ENCODE measurements at places on chromosomes 7 and 10.

- no peak for DNase-seq
These were observed 18.2 kb downstream of the ADCY1 start for GRCh38 chr7:45592230-45592991.

DNA sequence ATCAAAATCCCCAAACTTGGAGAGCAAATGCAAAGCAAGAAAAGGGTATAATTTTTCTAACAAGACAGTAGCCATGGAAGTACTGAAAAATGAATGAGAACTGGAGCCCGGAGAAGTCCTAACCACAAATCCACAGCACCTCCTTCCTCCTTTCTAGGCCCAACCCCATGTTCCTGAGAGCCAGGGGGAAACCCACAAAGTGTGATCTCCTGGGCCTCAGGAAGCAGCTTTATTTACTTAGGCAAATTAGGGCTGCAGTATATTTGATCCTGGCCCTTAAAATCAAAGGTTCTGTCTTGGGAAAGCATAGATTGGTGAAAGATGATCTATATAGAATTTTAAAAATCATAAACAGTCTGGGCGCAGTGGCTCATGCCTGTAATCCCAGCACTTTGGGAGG lies 103.0 kb downstream of the DOCK4 start:
- DNase-seq: peak; percentile 35

GRCh38 chr10:18437486-18437885 lies 213.9 kb downstream of the NSUN6 start:
- no peak for DNase-seq

- no peak for DNase-seq
These were observed 18.5 kb downstream of the RFC2 start for GRCh38 chr7:74235518-74236268.

DNA sequence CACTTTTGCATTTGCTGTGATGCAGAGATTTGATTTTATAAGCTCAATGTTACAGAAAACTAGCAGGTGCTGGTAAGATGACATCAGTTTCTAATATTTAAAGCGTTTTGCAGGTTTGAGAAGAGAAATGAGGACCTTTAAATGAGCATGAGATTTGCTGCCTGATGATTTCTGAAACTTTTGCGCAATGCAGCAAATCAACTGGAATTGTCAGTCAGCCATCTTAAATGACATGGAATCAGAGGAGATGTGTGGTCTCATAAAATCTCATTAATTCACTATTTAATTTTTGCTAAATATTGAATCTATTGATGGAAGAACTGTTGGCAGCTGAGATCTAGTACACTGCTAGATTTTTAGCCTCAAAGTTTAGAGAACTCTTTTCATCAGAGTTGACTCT lies 3.9 kb downstream of the RBM17 start:
- no peak for DNase-seq

DNA sequence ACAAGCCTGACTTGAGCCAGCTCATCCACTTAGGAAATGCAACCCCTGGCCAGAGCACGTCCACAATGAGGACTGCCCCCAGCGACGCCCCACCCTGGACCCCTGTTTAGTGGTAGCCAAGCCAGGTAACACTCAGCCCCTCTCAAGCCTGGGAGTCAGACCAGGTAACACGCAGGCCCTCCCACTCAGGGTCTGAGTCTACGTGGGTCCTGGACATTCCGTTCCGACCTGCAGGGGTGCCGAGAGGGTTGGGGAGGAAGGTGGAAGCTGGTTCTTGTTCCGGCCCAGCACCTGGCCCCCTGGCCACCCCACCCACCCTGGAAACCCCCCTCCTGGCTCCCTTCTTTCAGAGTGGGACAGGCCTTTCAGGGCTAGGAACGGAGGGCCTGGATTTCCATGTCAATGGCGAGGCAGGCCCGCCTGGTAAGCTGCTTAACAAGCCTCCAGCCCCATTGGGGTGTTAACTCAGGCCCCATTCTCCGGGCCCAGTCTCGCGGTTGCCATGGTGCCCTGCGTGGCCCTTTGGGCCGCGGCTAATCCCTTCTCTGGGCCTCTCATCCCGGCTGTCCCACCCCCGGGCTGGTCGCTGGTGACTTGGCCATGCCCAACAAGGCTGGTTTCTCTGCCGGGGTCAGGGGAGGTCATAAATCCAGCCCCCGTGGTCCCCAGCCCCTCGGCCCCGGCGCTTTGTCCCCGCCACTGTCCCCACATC lies 19.7 kb upstream of the LFNG start:
- DNase-seq: no peak

- DNase-seq: no peak
These were observed 69.9 kb upstream of the MRLN start for GRCh38 chr10:59823111-59823510.

GRCh38 chr7:74215921-74216320 lies 6.1 kb downstream of the LAT2 start:
- DNase-seq: no peak

DNA sequence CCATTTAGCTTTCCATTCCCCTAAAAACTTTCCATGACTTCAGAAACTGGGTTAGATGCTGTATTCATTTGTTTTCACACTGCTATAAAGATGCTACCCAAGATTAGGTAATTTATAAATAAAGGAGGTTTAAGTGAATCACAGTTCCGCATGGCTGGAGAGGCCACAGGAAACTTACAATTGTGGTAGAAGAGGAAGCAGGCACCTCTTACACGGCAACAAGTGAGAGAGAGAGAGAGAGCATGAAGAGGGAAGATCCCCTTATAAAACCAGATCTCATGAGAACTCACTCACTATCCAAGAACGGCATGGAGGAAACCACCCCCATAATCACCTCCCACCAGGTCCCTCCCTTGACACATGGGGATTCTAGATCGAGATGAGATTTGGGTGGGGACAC lies 336.8 kb downstream of the TFEC start:
- no peak for DNase-seq

DNA sequence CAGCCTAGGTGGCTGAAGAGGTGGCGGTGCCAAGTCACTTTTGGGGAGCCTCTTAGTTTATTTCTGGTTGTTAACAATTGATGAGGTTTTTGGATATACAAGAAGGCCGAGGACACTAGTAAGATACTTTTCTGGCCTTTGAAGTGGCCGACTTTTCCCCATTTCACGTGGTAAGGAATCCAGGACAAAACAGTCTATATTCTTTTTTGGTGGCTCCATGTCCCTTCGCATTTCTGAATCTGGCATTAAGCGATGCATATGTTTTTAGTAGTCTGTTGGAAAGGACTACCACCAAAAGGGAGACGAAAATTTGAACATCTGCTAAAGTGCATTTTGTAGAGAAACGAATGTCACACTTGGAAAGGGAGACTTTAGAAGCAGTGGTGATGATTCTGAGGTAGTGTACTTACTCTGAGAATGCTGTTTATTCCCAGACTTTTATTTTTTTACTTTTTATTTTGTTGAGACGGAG lies 1.5 kb downstream of the MLLT10 start:
- DNase-seq: no peak

GRCh38 chr10:484925-485661 lies 204.4 kb downstream of the DIP2C start:
- DNase-seq: no peak

DNA sequence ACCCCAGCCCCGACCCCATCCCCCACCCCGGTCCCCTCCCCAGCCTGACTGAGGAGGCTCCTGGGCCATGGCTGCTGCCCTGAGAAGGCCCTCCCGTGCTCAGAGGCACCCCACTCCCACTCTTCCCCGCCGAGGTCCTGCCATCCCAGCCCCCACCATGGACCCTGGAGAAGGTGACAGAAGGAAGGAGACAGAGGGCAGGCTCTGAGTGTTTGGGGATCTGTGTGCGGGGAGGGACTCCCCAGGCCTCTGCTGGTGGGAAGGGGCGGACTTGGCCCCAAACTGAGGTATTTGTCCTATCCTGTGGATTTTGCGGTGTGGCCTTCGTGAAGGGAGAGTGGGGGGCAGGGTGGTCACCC lies 53.4 kb downstream of the PWWP2B start:
- DNase-seq: no peak

DNA sequence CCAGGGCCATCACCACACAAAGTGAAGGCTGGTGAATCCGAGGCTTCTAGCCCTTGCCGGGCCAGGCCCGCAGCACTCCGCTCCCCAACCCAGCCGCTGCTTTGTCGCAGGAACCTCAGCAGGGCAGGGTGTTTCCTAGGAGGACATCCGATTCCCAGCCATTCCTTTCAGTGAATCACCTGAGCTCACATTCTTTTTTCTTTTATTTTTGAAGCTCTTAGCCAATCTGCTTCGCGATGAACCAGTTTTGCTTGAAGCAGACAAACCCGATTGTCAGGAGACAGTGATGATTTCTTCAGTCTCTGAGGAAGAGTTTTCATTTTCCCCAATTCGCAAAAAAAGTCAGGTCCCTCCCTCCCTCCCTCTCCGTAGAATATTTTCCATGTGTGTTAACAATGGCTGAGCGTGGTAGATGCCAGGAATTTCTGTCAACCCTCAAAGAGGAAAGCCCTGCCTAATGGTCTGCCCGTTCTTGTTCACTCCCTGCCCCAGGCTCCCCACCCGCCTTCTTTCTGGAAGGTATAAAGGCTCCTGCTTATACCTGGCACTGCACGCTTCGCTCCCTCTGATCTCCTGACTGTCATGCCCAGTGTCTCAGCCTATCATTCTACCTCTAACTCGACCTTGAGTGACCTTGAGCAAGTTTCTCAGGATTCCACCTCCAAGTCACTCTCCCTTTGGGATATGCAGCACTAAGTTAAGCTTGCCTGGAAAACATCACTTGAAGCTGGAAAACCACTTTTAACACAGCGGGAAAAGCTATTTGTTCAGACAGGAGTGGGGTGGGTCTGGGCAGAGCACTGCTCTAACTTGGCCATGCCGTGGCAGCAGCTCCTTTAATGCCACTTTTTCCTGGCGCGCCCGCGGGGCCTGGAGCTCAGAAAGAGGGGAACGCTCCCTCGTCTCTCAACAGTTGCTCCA lies 35.1 kb downstream of the EGFR start:
- DNase-seq: no peak

- no peak for DNase-seq
These were observed 129.4 kb upstream of the LSM8 start for GRCh38 chr7:118054529-118054928.

- no peak for DNase-seq
These were observed 121.9 kb upstream of the RAB18 start for GRCh38 chr10:27382176-27382575.

DNA sequence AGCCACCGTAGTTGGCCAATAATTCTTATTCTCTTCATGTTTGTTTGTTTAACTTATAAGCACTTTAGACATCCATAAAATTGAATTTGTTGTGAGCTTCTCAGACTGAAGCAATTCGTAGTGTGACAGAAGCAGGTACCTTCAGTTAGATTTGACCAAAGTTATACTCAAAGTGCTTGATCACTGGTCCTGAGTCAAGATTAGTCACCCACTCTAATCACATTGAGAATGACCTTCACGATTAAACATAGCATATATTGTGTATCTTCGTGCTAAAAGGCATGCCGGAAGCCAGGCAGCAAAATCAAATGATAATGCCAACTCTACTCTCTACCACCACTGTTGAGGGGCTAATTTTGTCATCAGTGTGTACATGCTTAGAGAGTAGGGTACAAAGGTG lies 763.7 kb upstream of the MBL2 start:
- no peak for DNase-seq

GRCh38 chr10:67476201-67476600 lies 219.8 kb downstream of the CTNNA3 start:
- no peak for DNase-seq

- DNase-seq: no peak
These were observed 42.3 kb upstream of the MSRB2 start for GRCh38 chr10:23053036-23053435.

- DNase-seq: no peak
These were observed 58.5 kb downstream of the PHYHIPL start for GRCh38 chr10:59234816-59235429.

GRCh38 chr7:73570521-73570920 lies 7.9 kb downstream of the TBL2 start:
- no peak for DNase-seq

GRCh38 chr10:74836877-74837276 lies 10.5 kb downstream of the KAT6B start:
- no peak for DNase-seq

DNA sequence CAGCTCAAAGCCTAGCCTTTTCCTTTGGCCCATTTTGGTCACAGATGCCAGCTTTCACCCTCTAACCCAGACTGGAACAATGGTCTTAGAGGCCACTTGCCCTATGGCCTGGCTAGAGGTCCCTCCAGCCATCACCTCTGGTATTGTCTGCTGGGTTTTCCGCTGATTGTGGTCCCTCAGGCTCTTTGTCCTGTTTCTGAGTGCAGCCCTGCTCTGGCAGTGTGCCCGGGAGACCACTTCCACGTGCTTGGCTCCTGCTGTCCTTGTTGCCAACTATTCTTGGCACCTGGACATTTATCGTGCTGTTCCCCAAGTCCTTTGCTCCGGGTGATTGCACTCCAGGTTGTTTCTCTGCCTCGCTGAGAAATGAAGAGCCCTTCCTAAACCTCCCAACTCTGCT lies 53.3 kb upstream of the FAM180A start:
- no peak for DNase-seq

GRCh38 chr7:79376299-79377025 lies 77.0 kb downstream of the MAGI2 start:
- DNase-seq: no peak

DNA sequence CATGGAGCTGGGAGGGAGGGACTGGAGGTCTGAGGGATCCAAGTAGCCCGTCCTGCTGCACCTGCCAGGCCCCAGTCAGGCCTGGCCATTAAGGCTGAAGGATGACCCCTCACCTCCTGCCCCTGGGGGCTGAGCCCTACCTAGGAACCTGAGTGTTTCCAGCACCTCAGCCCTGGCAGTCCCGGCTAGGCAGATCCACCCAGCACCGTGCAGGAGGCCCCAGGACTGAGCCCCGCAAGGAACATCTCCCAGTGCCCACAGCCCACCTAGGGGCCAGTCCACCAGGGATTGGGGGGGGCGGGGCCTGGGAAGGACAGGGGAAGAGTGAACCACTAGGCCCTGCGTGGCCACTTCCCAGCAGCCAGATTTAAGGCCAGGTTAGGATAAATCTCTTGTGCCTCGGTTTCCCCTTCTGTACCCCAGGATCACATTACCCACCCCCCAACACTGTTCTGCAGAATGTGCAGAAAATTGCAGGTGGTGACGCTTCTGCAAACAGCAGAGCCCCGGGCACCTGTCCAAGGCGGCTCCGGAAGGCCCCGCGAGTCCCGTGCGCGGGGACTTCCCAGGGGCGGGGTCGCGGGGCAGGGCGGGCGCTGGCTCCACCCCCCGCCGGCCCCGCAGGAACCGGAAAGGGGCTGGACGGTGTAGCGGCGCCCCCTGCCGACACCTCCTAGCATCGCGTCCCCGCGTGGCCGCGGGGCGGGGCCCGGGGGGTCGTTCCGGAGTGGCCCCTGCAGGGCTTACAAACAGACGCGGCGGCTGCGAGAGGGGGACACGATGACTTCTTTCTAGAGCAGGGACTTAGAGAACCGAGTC lies 55.9 kb downstream of the PWWP2B start:
- peak; percentile 96 for DNase-seq

- no peak for DNase-seq
These were observed 393 bp downstream of the ZNF467 start for GRCh38 chr7:149772956-149773434.

- DNase-seq: no peak
These were observed 183.1 kb downstream of the CHN2 start for GRCh38 chr7:29377718-29378117.

DNA sequence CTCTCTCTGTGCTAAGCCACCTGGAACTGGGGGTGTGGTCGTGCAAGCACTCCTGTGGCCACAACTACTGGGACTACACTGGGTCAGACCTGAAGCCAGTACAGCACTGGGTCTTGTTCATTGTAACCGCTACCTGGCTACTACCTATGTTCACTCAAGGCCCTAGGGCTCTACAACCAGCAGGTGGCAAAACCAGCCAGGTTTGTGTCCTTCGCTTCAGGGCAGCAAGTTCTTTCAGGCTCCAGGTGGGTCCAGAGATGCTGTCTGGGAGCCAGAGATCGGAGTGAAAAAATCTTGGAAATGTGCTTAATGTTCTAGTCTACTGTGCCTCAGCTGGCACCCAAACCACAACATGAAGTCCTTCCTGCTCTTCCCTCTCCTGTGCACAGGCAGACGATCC lies 171.6 kb upstream of the SORCS1 start:
- no peak for DNase-seq
